ENCODE measurements at places on chromosomes 2 and 18.

DNA sequence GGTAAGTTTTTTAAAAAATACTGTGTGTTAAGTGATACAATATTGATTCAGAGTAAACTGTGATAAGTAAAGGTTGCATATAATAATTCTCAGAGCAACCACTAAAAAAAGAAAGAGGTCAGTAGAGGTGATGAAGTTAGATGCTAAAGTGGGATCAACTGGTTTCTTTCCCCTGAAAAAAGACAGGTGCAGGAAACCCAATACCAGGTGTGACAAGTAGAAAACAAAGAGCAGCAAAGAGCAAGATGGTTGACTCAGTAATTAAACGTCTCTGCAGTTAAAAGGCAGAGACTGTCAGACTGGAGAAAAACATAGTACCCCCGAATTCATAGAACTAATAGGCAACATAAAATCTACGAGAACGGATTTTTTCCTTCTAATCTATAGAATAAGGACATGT is 128.3 kb downstream of the ATP9B start:
- no peak overlapping the region for H3K4me3 ChIP-seq
- H3K27ac ChIP-seq, result no peak overlapping the region
- peaks cover 4% of the 10 kb centered on the region for H3K36me3 ChIP-seq
- H3K4me1 ChIP-seq, result no peaks in the 10 kb centered on the region

DNA sequence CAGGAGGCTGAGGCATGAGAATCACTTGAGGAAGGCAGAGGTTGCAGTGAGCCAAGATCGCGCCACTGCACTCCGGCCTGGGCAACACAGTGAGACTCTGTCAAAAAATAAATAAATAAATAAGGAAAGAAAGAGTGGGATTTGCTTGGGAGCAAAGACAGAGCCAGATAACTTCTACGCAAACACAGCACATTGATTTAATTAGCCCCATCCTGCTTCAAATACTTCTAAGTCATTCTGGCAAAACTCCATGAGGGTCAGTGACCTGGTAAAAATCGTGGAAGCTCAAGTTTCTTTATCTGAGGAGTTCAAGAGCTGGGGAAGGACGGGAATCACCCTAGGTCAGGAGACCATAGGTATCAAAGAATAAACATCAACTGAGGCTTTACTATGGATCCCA is 70.6 kb upstream of the TCF7L1 start:
- no peak overlapping the region for H3K4me3 ChIP-seq
- DNase-seq, result no peak
- no peaks in the 10 kb centered on the region for H3K36me3 ChIP-seq

- peak; percentile 61 for DNase-seq
- no peaks in the 10 kb centered on the region for H3K36me3 ChIP-seq
- H3K27ac ChIP-seq, result no peak overlapping the region
- H3K4me3 ChIP-seq, result no peak overlapping the region
- no peaks in the 10 kb centered on the region for H3K4me1 ChIP-seq
- no peaks in the 10 kb centered on the region for H3K27me3 ChIP-seq
Observed at GRCh38 chr2:85243101-85244072, 84.4 kb downstream of the TGOLN2 start.

- H3K4me1 ChIP-seq, result no peaks in the 10 kb centered on the region
- H3K27me3 ChIP-seq, result peaks cover 21% of the 10 kb centered on the region
- no peaks in the 10 kb centered on the region for H3K36me3 ChIP-seq
- DNase-seq, result no peak
Observed at GRCh38 chr2:144515099-144515695, 4.7 kb downstream of the ZEB2 start.

DNA sequence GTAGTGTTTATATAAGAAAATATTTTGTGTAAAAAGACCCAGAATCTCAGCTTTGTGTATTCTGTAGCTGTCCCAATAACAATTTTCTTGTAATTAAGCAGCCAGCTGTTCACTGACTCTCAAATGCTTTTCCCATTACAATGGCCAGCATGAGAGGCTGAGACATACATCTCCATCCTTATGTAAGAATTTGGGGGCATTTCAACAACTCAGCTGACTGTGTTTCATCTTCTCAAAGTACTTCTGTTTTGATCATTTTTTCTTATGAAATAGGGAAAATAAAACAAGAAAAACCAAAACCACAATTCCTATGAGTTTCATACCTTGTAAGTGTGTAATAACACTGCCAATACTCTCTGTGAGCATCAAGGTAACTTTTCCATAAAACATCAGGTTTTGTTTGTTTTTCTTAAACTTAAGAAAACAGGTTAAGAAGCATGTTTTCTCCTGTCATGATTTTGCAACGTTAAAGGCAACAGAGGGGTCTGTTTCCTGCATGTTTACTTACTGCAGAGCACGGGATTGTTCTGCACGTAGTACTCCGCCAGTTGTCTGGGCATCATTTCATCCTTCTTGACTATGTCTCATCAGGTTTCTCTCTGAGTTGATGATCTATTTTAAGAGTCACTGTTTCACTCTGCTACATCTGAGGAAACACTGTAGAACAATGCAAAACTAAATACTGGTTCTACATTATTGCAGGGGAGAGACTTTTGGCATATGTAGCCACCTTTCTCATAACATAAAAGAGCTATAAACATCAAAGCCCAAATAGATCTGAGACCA is 62.9 kb upstream of the CYRIA start:
- no peak overlapping the region for H3K4me3 ChIP-seq
- H3K4me1 ChIP-seq, result no peaks in the 10 kb centered on the region
- no peaks in the 10 kb centered on the region for H3K27me3 ChIP-seq
- H3K36me3 ChIP-seq, result no peaks in the 10 kb centered on the region
- DNase-seq, result no peak
- no peak overlapping the region for H3K27ac ChIP-seq

GRCh38 chr2:129755786-129756185 is 223.7 kb upstream of the RAB6C start:
- no peaks in the 10 kb centered on the region for H3K36me3 ChIP-seq
- H3K4me1 ChIP-seq, result no peaks in the 10 kb centered on the region
- no peak overlapping the region for H3K27ac ChIP-seq
- H3K27me3 ChIP-seq, result no peaks in the 10 kb centered on the region
